Hepatocyte (in vitro differentiated cells): ENCODE measurements at places on chromosomes 5 and 9. TPM values are rescaled to one million over a fixed set of nuclear protein-coding genes. Genes with fewer than 3 reads are reported as not detected.

DNA sequence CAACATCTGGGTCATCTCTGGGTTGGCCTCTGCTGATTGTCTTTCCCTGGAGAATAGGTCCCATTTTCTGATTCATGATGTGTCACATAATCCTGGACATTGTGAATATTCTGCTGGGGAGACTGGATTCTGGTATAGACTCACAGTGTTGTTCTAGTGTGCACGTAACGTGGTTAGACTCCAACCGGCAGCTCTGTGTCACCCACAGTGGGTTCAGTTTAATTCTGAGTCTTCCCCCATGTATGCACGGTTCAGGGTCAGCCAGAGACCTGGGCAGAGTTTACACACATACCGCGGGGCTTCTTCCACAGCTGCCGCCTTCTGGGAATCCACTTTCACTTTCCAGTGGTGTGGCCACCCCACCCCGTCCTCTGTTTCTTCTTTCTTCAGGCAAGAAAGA lies 38.0 kb upstream of the LRRC14B start:
- no peak overlapping the region for H3K4me3 ChIP-seq
- no peaks in the 10 kb centered on the region for H3K4me1 ChIP-seq
- no peaks in the 10 kb centered on the region for H3K27me3 ChIP-seq
- DNase-seq, result no peak

Gene PTGDS
- total RNA-seq, result 56.0 and 56.4 TPM in 2 replicates

DNA sequence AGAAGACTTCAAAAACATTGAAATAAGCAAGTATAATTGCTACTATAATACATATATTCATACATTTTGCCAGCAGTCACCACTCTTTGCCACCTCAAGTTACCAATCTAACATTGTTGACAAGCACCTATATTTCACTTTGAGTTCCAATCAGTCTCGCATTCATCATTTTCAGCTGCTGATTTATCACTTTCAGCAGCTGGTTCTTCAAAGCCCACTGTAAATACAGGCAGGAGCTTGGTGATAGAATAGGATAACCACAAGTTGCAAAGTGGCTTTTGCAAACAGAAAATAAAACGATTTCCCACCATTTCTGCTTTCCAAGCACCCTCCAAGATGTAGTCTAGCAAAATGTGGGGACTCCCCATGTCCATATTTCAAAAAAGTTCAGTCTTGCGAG lies 114.2 kb upstream of the ITGA1 start:
- H3K27me3 ChIP-seq, result no peaks in the 10 kb centered on the region
- no peak for DNase-seq
- H3K36me3 ChIP-seq, result no peaks in the 10 kb centered on the region
- no peaks in the 10 kb centered on the region for H3K4me1 ChIP-seq

DNA sequence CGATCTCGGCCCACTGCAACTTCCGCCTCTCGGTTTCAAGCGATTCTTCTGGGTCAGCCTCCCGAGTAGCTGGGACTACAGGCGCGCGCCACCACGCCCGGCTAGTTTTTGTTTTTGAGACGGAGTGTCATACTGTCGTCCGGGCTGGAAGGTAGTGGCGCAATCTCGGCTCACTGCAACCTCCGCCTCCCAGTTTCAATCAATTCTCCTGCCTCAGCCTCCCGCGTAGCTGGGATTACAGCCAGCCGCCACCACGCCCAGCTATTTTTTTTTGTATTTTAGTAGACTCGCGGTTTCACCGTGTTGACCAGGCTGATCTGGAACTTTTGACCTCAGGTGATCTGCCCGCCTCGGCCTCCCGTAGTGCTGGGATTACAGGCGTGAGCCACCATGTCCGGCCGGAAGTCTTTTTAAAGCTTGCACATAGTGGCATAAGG lies 1.2 kb downstream of the SMC5 start:
- peak; percentile 8 for DNase-seq
- H3K4me1 ChIP-seq, result peaks cover 47% of the 10 kb centered on the region
- H3K27ac ChIP-seq, result peak overlapping the region; percentile 96
- H3K36me3 ChIP-seq, result no peaks in the 10 kb centered on the region
- no peaks in the 10 kb centered on the region for H3K27me3 ChIP-seq
- peak overlapping the region; percentile 57 for H3K4me3 ChIP-seq

DNA sequence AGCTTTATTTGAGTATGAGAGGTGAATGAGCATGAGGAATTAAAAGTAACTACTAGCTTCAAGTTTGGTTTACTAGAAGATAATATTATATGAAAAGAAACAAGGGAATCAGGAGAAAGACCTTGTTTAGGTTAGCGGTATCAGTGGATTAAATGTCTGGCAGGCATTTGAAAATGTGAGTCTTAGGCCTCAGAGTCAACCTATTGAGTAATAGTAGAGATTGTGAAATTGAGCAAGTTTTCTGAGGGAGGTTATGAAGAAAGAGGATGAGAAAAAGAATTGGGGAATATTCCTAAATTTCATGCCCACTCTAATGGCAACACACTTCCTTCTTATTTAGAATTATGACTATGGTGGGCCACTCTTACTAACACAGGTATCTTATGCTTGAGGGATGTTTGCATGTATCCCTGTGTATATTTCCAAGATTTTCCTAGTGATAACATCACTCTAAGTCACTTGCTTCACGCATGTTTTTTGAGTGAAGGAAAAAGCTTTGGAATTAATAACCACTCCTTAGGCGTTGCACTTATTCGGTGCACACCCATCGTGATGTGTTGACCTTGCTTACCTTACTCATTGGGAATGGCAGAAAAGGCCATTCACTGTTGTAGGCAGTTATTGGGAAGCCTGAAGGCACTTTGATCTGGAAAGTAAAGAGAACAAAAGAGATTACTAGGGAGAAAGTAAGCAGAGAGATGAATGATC lies 8.2 kb upstream of the ELL2 start:
- H3K4me3 ChIP-seq, result no peak overlapping the region
- H3K4me1 ChIP-seq, result peaks cover 5% of the 10 kb centered on the region
- H3K27ac ChIP-seq, result peak overlapping the region; percentile 70
- H3K27me3 ChIP-seq, result no peaks in the 10 kb centered on the region
- H3K36me3 ChIP-seq, result no peaks in the 10 kb centered on the region
- no peak for DNase-seq

DNA sequence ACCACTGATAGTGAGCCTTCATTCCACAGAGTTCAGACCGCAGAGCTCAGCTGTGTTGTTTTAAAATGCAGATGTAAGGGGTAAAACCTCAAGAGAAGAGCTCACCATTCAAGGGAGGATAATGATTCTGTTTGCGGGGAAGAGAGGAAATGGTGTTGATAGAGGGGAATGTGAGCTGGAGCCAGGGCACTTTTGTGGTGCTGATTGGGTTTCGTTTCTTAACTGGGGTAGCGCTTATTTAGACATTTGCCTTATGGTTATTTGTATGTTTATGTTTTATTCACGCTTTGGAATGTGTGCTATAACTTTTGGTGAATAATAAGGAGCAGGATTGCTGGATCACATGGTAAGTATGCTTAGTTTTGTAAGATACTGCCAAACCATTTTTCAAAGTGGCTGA lies 42.5 kb downstream of the STXBP1 start:
- H3K4me1 ChIP-seq, result no peaks in the 10 kb centered on the region
- no peak overlapping the region for H3K4me3 ChIP-seq

- H3K4me3 ChIP-seq, result no peak overlapping the region
- no peaks in the 10 kb centered on the region for H3K27me3 ChIP-seq
- H3K36me3 ChIP-seq, result no peaks in the 10 kb centered on the region
- DNase-seq, result no peak
Observed at GRCh38 chr9:110115826-110116542, 92.0 kb downstream of the C9orf152 start.

GRCh38 chr5:162372256-162372655 lies 304.7 kb downstream of the GABRG2 start:
- no peak for DNase-seq
- no peak overlapping the region for H3K27ac ChIP-seq
- H3K4me1 ChIP-seq, result no peaks in the 10 kb centered on the region
- no peak overlapping the region for H3K4me3 ChIP-seq
- no peaks in the 10 kb centered on the region for H3K27me3 ChIP-seq

- DNase-seq, result no peak
- H3K36me3 ChIP-seq, result no peaks in the 10 kb centered on the region
- H3K27ac ChIP-seq, result peak overlapping the region; percentile 3
- H3K4me3 ChIP-seq, result no peak overlapping the region
- no peaks in the 10 kb centered on the region for H3K27me3 ChIP-seq
Observed at GRCh38 chr5:127431977-127432585, 85.4 kb upstream of the PRRC1 start.

- H3K4me3 ChIP-seq, result no peak overlapping the region
- H3K4me1 ChIP-seq, result no peaks in the 10 kb centered on the region
- no peaks in the 10 kb centered on the region for H3K27me3 ChIP-seq
- no peak overlapping the region for H3K27ac ChIP-seq
- no peaks in the 10 kb centered on the region for H3K36me3 ChIP-seq
Observed at GRCh38 chr5:12330993-12331588, 426.8 kb upstream of the CTNND2 start.

Gene LCN15
- 1.5 and 35.9 TPM in 2 replicates for total RNA-seq

DNA sequence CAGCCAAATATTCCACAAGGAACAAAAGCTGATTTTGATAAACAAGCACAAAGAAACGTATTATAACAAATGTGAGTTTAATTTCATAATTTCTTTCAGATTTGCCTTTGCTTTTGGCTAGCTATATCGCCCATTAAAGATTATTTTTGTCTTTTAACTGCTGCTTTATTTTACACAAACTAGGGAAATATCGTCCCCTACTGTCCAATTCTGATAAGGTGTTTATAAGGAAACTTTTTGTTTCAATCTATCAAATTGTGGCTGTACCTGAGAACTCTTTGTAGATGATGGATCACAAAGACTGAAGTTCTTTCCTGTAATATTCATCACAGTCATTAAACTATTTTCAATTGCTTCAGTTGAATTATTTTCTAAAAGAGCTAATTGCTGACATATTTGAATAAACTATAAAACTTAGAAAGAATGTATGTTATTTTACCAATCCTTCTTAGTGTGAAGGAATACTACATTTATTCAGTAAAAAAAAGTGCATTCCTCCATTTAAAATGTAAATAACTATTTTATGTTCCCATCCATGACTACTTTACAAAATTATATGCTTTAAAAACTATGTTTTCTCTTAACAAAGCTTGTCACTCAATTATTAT lies 431.3 kb upstream of the ITGA1 start:
- peak; percentile 32 for DNase-seq
- no peaks in the 10 kb centered on the region for H3K36me3 ChIP-seq
- H3K27me3 ChIP-seq, result no peaks in the 10 kb centered on the region

GRCh38 chr9:16720386-16720785 lies 150.1 kb downstream of the BNC2 start:
- DNase-seq, result no peak
- H3K27ac ChIP-seq, result no peak overlapping the region
- peaks cover under 1% of the 10 kb centered on the region for H3K4me1 ChIP-seq
- no peak overlapping the region for H3K4me3 ChIP-seq

Gene BHMT2
- not detected in 2 replicates for total RNA-seq

GRCh38 chr5:4348919-4349318 lies 753.3 kb downstream of the IRX1 start:
- H3K4me3 ChIP-seq, result no peak overlapping the region
- H3K27me3 ChIP-seq, result no peaks in the 10 kb centered on the region
- no peaks in the 10 kb centered on the region for H3K36me3 ChIP-seq

DNA sequence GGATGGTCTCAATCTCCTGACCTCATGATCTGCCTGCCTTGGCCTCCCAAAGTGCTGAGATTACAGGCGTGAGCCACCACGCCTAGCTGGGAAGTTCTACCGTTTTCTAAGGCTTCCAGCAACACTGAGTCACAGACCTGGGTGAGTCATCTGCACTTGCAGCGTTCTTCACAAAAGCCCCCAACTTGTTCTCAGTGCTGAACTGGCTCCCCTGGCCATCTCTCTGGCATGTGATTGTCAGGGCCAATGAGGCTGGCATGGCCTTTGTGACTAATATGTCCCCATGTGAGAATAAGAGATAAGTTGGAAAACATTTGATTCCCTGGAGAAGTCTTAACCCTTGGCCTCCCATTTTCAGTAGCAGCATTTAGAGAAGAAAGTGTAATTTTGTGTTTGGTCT lies 124.4 kb downstream of the WDR41 start:
- peak; percentile 26 for DNase-seq
- H3K36me3 ChIP-seq, result no peaks in the 10 kb centered on the region
- no peaks in the 10 kb centered on the region for H3K27me3 ChIP-seq
- H3K4me1 ChIP-seq, result no peaks in the 10 kb centered on the region
- no peak overlapping the region for H3K27ac ChIP-seq

DNA sequence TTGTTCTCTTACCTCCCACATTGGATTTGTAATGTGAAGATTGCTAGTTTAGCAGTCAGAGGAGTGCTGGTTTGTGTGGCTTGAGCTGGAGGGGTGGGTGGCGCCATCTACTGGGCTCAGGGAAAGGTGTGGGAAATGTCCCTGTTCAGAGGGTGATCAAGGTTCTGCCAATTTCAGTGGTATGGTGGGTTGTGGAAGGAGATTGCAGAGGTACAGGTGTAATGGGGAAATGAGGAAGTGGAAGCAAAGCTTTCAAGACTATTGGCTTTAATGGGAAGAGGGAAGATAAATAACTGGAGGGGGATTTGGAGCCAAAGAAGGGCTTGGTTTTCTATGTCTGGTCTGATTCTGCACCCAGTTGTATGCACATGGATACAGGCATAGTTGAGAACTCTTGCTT lies 76.4 kb downstream of the OSMR start:
- H3K4me3 ChIP-seq, result no peak overlapping the region
- H3K27me3 ChIP-seq, result no peaks in the 10 kb centered on the region
- H3K4me1 ChIP-seq, result peaks cover 5% of the 10 kb centered on the region
- DNase-seq, result peak; percentile 68
- H3K27ac ChIP-seq, result no peak overlapping the region

Gene SHISAL2B
- total RNA-seq, result not detected in 2 replicates

Gene ADAMTS2
- total RNA-seq, result 45.7 and 55.4 TPM in 2 replicates

DNA sequence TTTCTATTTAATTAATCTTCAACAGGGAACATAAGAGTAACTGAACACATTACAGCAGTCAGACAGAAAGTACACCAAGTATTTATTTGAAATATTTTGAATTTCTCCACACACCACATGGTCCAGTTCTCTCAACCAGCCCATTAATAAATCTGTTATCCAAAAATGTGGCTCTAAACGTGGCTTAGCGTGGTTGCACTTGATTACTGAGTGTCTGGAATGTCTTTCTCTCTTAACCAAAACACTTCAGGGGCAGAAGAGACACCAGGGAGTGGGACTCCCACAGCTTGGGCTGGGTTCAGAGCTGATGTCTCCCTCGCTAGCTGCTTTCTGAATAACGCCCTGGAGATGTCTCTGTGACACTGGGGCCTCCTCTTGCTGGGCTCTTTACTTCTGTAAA lies 52.6 kb upstream of the FANCC start:
- H3K36me3 ChIP-seq, result no peaks in the 10 kb centered on the region
- H3K27me3 ChIP-seq, result no peaks in the 10 kb centered on the region
- H3K4me1 ChIP-seq, result peaks cover 9% of the 10 kb centered on the region
- no peak for DNase-seq
- no peak overlapping the region for H3K4me3 ChIP-seq

Gene PCDHGC4
- 0.44 and 1.5 TPM in 2 replicates for total RNA-seq
